ENCODE measurements at places on chromosomes 5 and 9.
A peak's percentile ranks its signal among the peaks of the same experiment; 100 is the strongest.

GRCh38 chr9:14769230-14769571 lies 46.7 kb upstream of the CER1 start:
- DNase-seq, result no peak

DNA sequence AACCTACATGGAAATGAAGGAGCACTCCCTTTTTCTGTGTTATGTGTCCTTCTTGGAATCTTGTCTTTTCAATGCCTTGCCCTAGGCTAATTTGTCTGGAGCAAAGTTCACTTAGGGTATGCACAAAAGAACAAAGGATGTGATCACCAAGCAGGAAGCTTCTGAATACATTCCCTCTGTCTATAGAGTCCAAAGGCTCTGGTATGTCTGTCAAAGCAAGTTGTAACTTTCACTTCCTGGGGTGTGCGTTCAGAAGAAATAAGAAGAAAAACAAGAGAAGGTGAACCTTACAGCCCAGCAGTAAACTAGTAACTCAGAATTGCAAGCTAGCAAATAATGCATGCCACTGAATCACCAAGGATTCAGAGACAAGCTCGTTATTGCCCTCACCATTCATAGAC lies 31.7 kb upstream of the CDH6 start:
- no peak for DNase-seq

- no peak for DNase-seq
Observed at GRCh38 chr9:135516132-135516860, 4.9 kb upstream of the LCN1 start.

- DNase-seq, result no peak
Observed at GRCh38 chr5:60830581-60831127, 13.4 kb downstream of the ELOVL7 start.

DNA sequence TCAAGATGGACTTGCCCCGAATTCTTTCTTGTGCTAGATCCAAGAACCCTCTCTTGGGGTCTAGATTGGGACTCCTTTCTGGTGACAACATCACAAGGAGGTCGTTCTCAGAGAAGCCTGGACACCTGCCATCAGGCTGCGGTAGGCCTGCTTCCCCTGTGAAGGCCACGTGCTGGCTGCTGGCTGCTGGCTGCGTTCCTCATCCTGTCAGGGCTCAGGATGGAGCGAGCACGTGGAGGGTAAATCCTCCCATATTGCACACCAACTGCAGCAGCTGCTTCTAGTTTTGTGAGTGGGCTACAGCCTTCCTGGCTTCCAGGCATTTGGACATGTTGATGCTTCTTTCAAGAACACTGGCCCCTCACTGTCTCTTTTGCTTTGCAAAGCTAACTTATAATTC lies 95.6 kb downstream of the HSPA4 start:
- no peak for DNase-seq

GRCh38 chr5:59115345-59115744 lies 532.5 kb downstream of the RAB3C start:
- DNase-seq, result peak; percentile 56

DNA sequence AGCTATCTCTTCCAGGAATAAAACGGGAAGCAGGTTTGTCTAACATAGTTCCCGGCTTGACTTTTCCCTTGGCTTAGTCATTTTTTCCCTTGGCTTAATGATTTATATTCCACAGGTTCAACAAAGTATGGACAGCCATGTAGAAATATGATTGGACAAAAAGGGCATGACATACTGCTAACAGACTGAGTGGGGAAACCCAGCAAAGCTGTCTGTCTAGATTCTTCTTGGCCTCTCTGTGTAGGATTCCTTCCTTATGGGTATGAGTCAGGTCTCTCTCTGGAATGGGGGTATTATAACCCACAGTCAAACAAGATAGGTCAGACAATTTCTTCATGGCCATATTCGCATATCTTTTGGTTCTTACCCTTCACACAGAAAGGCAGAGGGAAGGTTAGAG lies 5.7 kb upstream of the MTAP start:
- DNase-seq, result no peak

DNA sequence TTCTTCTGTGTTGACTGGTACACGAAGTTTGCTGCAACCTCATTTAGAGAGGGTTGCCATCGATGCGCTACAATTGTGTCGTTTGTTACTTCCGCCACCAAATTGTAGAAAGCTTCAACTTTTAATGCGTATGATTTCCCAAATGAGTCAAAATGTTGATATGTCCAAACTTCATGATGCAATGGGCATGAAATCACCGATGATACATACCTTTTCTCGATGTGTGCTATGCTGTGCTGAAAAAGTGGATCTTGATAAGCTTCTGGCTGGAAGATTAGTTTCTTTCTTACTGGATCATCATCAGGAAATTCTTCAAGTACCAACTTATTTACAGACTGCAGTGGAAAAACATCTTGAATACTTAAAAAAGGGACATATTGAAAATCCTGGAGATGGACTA lies 65.7 kb downstream of the TMEM38B start:
- DNase-seq, result no peak

- no peak for DNase-seq
Observed at GRCh38 chr5:160419458-160420330, 813 bp upstream of the SLU7 start.

- DNase-seq, result peak; percentile 85
Observed at GRCh38 chr5:55601204-55601618, 66.4 kb upstream of the PLPP1 start.

- no peak for DNase-seq
Observed at GRCh38 chr5:6593148-6594016, 39.5 kb downstream of the NSUN2 start.

DNA sequence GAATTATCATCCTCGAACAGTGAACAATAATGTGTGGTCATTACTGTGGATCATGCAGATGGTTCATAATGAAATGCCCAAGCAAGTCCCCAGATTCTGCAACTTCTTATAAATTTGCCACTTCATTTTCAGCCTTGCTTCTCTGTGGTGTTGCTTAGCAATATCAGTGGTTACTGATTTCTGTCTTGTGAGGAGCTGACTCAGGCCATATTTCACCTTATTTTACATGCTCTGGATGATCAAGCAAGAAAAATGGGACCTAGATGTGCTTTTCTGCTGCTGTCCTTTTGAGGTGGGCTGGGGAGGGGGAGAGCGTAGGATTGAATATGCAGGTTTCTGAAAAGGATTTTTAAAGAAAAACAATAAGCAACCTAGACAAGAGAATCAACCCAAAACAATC lies 188.3 kb downstream of the SLC24A2 start:
- DNase-seq, result no peak

GRCh38 chr5:100780376-100780870 lies 122.7 kb downstream of the ST8SIA4 start:
- no peak for DNase-seq

DNA sequence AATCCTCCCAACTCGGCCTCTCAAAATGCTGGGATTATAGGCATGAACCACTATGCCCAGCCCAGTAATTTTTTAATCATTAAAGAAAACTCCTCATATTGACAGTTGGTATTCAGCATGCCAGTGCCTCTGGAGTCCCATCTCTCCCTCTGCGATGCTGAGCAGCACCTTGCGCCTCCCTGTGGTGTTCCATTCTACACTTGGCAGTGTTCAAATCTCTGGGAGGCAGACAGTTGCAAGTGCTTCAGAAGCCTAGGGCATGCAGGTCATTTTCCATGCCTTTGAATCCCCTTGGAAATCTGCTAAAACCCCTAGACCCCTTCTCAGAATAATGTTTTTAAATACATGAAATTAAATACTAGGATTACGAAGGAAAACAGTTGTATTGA lies 41.3 kb downstream of the GARNL3 start:
- no peak for DNase-seq
